ENCODE measurements at places on chromosomes 13 and 19. TPM values are rescaled to one million over a fixed set of nuclear protein-coding genes. Genes with fewer than 3 reads are reported as not detected.

GRCh38 chr13:99028890-99029289 is 51.0 kb upstream of the DOCK9 start:
- no peak for DNase-seq

GRCh38 chr19:47309608-47310007 is at the start of gene C5AR1:
Gene C5AR1 (plus strand): TSS chr19:47309861. CDS start chr19:47309896, 35 bp downstream.
- DNase-seq: no peak

GRCh38 chr19:10339380-10339960 is at the start of gene ICAM3:
Gene ICAM3 (minus strand): TSS chr19:10339624. CDS start chr19:10339614, 10 bp downstream.
- peak; percentile 38 for DNase-seq

GRCh38 chr19:46616631-46617322 is 8.1 kb downstream of the PTGIR start:
- no peak for DNase-seq

DNA sequence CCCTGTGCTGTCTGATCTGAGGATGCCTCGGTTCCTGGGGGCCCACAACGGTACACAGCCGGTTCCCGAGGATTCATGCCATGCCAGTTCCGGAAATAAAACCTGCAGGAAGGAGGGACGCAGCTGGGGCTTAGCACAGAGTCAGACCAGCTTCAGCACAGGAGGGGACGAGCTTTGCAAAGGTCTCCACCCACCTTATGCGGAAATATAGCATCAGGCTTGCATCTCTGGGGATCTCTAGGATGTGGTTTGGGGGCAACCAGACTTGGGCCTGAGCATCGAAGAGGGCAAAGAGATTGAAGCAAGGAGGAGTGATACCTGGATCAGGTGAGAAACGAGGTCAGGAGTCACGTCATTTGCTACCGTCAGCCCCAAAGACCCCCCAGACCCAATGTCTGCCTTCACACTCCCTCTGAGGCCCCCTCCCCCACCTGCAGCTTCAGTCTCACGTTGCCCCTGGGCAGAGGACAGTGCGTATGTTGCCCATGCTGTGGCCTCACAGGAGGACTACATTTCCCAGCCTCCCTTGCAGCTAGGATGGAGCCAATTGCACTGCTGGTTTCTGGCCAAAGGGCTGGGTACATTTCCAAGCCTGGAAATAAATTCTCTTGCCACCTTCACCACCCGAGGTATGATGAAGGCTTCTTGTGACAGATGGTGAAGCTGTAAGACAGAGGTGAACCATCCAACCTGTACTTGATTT is 12.1 kb downstream of the TYK2 start:
- no peak for DNase-seq

GRCh38 chr13:73957889-73958288 is 176.3 kb downstream of the KLF12 start:
- no peak for DNase-seq

GRCh38 chr19:49127674-49128544 is 8.6 kb downstream of the PPFIA3 start:
- DNase-seq: peak; percentile 91

DNA sequence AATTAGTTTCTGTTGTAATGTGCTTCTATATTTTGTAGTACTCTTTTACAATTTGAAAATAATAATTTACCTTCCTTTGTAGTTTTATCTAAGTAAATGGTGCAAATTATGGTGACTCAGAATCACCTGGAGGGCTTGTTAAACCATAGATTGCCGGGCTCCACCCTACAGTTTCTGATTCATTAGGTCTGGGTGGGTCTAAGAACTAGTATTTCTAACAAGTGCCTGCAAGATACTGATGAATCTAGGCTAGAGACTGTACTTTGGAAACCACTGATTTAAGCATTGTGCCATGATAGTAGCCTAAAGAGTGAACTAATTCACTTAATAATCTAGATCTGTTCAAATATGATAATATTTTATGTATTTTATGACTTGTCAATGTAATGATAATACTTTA is 437.4 kb upstream of the SPRY2 start:
- DNase-seq: no peak

- no peak for DNase-seq
These were observed 3.0 kb upstream of the SLC6A16 start for GRCh38 chr19:49327878-49328544.

GRCh38 chr19:1074544-1075283 is 7.7 kb downstream of the ARHGAP45 start:
- DNase-seq: peak; percentile 91

DNA sequence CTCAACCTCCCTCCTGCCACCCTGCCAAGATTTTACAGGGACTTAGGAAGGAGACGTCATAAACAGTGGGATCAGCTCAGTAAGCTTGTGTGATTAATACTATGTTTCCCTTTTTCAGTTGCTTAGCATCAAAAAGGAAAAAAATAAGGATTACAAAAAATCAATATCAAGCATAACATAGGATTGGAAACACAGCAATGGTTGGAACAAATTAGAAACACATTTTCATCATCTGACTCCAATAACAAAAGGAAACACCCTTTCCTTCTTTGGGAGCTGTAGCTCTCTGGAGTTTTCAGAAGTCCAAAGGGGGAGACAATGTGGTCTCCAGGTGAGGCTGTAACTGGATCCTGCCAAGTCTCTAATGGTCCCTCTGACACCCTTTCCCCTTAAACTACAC is 233.4 kb downstream of the B3GLCT start:
- no peak for DNase-seq

DNA sequence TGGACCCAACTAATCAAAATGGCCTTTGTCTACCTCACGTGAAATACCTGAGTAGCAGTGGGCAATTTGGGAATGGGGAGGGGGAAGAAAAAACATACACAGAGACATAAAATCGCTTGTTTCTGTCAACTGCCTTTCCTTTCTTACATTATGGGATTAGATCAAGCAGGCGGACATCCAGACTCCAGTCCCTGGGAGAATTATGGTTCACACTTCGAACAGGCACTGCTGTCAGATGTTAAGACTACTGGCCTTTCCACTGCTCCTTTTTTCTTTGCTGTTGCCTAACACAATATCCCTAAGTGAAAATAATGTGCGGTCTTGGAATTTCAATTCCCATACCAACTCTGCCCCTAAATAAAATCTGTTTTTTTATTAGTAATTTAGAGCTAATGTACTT is 1719.7 kb upstream of the SLC10A2 start:
- DNase-seq: no peak

DNA sequence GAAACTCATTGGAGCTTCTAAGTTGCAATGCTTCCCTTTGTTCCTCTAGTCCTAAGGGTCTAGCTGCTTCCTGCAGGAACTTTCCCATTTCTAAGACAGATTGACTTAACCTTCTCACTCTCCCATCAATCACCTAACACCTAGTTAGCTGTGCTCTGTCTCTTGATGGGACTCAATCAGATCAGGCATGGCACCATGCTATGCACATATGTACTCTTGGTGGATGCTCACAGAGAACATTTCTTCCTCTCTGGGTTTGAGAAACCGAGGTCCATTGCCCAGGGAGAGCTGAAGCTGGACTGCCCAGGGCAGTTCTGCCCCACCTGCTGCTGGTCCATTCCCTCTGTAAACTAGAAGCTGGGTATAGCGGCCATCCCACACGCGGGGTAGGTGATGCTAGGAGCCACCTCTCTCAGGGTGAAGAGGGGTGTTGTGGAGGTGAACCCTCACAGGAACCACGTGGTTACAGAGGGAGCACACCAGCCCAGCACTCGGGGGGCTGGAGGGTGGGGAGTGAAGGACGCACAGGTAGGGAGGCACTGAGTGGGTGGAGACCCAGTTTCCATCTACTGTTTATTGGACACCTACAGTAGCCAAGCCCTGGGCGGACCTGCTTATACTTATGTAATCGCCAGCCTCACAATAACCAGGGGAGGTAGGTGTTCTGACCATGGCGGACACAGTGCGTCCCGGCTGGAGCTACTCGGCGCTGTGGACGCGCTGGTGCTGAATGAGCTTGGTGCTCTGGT is 3.1 kb upstream of the UBE2M start:
- DNase-seq: no peak

GRCh38 chr19:7521551-7522071 is 813 bp upstream of the MCOLN1 start:
- DNase-seq: no peak

DNA sequence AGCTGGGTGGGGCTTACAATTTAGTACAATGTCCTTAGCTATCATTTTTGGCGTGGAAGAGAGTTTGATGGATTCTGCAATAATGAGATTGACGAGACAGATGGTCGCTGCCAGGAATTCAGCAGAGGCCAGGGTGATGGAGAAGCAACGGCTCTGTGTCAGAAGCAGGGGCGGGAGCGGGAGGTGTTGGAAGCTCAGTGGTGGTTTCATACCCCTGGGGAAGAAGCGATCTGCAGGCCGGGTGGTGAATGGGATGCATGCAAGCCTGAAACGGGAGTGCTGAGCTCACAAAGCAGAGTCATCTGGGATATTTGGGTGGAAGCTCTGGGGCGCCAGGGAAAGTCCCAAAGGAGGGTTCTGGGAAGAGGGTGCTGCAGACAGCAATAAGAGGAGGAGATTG is 370.8 kb downstream of the ZNF536 start:
- DNase-seq: no peak

GRCh38 chr13:51452361-51453206 is at the start of gene INTS6:
Gene INTS6 (minus strand): TSS chr13:51453036. CDS start chr13:51452525, 511 bp downstream.
- peak; percentile 98 for DNase-seq

GRCh38 chr19:42426643-42427042 is 545 bp downstream of the LIPE start:
- no peak for DNase-seq

DNA sequence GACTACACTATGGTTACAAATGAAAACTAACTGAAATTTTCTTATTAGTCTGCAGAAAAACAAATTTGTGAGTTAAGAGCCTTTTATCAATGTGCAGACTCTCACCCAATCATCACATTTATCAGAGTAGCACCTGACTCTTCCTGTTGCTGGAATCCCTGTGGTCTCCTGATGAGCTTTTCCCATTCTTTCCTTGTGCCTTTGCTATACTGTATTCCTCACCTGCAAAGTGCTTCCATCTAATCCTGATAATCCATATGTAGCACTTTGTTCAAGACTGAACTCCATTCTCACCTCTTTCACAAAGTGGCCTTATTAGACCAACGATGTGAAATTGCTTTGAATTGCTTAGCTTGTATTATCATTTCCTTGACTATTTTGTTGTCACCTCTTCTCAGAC is 225.3 kb downstream of the LHFPL6 start:
- no peak for DNase-seq

DNA sequence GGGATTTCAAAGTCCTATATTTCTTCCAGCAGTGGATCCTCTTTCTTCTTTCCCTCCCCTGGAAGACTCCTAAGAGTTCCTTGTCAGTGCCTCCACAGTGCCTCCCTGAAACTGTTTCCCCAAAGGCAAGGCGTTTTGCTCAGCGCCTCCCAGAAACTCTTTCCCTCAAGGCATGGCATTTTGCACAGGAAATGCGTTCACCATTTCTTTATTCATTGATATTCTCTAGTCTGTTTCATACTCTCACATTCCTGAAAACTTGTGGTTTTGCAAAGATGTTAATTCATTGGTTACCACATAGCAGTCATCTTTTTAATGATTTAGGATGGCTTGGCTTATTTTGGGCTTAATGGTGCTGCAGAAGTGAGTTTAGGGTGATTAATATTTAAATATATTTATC is 177.3 kb upstream of the SLC10A2 start:
- DNase-seq: no peak

DNA sequence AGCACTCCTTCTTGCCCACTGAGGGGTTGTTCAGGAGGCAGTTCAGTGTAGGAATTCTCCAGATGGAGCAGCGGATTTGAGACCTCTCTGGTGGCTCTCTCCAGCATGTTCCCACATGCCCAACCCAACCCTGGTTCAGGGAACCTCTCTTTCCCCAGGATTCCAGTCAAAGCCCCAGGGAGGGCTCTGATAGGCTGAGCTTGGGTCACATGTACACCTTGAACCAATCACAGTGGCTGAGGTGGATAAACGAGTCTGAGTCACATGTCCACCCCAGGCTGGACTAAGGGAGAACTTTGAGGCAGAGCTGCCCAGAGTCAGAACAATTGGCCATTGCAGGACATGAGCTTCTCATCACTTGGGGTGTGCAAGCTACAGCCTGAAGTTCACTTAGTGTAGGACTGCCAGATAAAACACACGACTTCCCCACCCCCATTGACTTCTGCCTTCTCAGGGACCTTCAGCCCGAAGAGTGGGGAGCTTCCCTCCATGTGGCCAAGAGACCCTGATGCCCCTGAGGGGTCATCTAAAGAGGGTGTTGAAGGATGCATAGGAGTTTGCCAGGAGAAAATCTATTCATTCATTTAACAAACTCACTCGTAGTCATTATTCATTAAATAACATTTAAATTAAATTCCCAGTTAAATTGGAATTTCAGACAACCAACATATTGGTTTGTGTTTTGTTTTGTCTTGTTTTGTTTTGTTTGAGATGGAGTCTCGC is 4.0 kb upstream of the MAST3 start:
- DNase-seq: no peak

DNA sequence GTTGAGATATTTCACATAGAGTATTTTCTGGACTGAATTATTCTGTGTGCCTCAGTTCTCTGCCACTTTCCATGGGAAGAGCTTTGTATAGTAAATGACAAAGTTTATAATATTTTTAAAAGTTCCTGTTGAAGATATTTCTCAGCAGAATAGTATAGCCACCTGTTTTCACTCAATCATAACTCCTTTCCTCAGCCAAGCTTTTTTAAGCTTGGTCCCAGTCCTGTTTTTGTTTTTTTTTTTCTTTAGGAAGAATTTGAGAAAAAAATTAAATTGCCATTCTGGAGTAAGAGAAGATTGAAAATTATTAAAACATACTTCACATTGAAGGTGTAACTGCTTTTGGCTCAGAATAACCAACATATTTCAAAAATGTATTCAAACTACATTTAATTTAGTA is 55.5 kb downstream of the ENOX1 start:
- no peak for DNase-seq

- no peak for DNase-seq
These were observed 126.3 kb downstream of the STK24 start for GRCh38 chr13:98450539-98451111.

DNA sequence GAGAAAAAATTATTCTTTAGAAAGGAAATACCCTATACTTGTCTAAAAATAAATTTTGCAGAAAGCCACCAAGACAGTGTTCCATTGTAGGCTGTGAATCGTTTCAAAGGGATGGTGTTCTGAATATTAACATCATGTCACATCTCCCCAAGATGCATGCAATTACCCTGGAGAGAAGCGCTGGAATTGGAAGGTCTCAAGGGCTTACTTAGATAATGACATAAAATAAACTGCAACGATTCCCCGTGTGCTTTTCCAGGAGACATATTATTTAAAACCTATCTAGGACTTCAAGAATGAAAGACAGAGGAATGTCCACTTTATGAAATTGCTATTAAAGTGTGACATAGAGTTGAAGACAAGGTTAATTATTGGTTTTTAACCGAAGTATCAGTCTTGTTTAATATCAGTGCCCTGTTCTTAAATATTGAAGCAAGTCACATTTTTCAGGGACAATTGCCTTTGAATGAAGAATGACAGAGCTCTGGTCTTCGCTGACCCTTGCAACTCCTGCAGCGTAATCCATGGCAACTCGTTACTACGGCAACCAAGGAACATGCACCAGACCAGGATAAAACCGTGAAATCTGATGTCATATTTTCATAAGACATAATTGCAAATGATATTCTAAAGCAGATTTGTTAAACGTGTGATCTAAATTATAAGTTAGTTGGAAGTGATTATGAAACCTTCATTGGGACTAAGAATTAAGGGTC is 91.7 kb downstream of the EFNB2 start:
- no peak for DNase-seq

Gene ZNF780B
- 16.8 TPM for total RNA-seq

Gene ZNF525
- total RNA-seq: 11.1 TPM

Gene ZNF229
- total RNA-seq: not detected

Gene ZNF208
- total RNA-seq: 10.5 TPM

Gene FOSB
- total RNA-seq: 2,209 TPM

Gene SERPINE3
- not detected for total RNA-seq

Gene FXYD1
- total RNA-seq: 4.7 TPM

Gene OVOL3
- total RNA-seq: not detected

Gene CACNA1A
- total RNA-seq: not detected

Gene ZNF730
- not detected for total RNA-seq

All from T-helper 17 cell (primary cell).